ENCODE measurements at places on chromosomes 5 and 9. TPM values are rescaled to one million over a fixed set of nuclear protein-coding genes. Genes with fewer than 3 reads are reported as not detected.

LHX3 gene
- total RNA-seq: not detected

DNA sequence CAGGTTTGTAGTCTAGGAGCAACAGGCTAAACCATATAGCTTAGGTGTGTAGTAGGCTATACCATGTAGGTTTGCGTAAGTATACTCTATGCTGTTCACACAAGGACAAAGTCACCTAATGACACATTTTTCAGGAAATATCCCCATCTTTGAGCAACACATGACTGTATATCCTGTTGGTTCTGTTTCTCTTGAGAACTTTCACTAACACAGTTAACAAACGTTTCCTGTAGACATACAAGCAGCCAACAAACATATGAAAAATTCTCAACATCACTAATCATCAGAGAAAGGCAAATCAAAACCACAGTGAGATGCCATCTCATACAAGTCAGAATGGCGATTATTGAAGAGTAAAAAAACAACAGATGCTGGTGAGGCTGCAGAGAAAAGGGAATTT is 68.2 kb downstream of the NR2F1-AS1 start:
- DNase-seq: no peak

GRCh38 chr5:141512911-141513626 is 24.2 kb downstream of the PCDHGC5 start:
- DNase-seq: no peak

IL17B gene
- not detected for total RNA-seq

EQTN gene
- total RNA-seq: not detected

- DNase-seq: no peak
These were observed 109.0 kb downstream of the GNAQ start for GRCh38 chr9:77922591-77922990.

ANKRA2 gene
- total RNA-seq: 19.7 TPM

DNA sequence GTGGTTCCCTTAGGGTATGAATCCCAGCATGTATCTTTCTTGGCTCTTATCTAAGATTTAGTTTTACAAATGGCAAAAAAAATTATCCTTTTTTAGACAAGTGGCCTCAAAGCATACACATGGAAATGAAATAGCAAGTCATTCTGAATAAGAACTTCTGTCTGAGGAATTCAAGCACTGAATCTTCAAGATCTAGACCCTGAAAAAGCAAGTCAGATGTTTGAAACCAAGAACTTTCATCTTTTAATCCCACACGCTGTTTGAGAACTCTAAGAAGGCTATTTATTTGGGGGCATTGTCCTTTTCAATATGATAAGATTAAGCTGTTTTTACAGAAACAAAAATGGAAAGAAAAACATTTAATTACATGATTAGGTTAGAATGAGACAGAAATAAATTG is 549.2 kb upstream of the CYLC2 start:
- no peak for DNase-seq

- DNase-seq: no peak
These were observed 459.7 kb downstream of the EBF1 start for GRCh38 chr5:158639881-158640592.

NR4A3 gene
- 2.4 TPM for total RNA-seq

DNA sequence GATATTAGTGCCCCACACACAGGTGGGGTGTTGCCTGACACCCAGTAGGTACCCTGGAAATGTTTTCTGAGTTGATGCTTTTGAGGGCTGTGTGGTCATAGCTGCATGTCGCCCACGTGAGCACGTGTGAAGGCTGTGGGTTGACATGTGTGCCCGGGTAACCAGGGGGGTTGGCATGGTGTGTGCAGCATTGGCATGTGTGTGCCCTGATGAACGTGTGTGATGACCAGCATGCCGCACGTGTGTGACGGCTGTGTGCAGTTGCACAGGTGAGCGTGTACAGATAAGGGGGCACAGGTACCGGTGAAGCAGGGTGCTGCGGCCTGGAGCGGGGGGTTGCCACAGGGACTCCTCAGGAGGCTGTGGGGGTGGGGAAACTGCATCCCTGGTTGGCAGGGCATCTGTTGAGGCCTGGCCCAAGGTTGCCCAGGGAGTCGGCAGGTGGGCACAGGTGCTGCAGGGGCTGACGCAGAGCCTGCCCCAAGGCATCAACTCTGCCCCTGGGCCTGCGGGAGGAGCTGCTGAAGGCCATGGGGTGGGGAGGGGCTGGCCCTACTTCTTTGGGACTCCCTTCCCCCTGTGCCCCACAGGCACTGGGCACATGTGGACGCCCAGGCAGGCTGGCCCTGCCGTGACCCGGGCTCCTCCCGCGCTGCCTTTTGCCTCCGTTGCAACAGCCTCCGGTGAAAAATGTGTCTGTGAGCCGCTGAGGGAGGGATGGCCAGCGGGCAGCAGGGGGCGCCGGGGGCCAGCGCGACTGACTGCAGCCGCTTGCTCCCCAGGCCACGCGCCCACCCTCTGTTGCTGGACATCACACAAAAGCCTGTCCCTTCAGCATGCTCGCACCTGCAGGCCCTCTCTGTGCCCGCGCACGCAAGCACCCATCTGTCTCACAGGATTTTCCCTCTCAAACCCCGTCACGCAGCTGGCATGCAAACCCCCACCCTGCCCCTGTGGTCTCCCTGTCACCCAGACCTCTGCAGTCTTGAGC is 2.2 kb downstream of the UNC5A start:
- DNase-seq: no peak

DNA sequence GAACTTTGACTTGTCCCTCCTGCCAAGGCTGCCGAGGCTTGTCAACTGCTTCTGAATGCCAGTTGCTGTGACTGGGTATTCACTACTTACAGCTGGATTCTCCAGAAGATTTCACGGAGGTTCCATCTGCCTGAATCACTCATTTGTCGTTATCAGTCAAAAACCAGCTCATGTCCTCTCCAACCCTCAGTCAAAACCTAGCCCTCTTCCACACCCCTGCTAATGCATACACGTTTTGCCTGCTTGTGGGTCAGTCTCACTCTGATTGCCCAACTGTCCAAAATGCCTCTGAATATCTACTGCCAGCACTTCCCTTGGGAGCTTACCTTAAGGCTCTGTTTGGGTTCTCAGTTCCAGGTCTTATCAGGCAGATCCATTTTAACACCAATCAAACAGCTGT is 238.6 kb upstream of the TMEM161B start:
- DNase-seq: no peak
